SIG-M5 (cell line): ENCODE measurements at places on chromosomes 6 and 20.

- no peak for DNase-seq
Measured at GRCh38 chr6:130743175-130743574, 84.0 kb upstream of the SMLR1 start.

DNA sequence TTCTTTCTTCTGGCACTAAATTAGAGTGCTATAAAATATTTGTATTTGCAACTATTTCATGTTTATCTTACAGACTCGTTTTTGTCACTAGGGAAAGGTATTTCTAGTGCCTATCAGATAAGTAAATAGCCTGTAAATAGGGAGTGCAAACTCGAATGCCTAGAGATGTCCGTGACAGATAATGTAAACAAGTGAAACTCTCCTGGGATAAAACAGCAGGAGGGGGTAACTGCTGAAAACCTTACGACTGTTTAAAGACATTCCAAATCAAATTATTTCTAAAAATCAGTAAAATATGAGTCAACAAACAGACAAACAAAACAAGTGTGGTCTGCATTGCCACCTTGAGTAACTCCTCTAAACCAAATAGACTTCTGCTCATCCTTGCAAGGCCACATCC lies 932.1 kb downstream of the EYS start:
- no peak for DNase-seq

DNA sequence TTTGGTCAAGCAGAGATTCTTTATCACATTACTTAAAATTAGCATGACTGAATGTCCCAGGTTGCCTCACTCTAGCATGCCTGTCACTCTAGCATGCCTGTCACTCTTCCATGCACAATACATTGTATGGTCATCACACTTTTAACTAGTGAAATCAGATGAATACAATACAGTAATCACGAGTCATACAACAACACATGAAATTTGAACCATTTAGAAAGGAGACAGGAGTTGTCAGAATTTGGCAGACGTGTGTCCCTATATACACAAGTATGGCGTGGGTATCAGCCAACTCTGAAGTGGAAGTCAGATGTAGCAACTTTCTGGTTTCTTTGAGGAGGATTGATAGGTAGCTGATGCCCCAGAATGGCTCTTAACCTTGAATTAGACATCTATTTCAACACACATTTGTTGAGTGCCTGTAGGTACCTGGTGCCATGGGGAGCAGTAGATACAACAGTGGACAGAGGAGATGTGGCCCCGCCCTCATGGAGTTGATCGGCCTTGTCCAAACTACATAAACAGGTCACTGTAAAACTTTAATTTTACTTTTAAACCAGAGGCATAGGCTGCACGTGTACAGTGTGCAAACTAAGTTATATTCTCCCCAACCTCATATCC lies 116.1 kb upstream of the TIAM2 start:
- DNase-seq = no peak

- no peak for DNase-seq
Measured at GRCh38 chr6:143700684-143701348, 23.1 kb downstream of the PHACTR2 start.

- no peak for DNase-seq
Measured at GRCh38 chr6:105814745-105815536, 271.2 kb upstream of the PRDM1 start.

GRCh38 chr6:92352130-92352529 lies 1067.2 kb downstream of the EPHA7 start:
- DNase-seq = no peak

DNA sequence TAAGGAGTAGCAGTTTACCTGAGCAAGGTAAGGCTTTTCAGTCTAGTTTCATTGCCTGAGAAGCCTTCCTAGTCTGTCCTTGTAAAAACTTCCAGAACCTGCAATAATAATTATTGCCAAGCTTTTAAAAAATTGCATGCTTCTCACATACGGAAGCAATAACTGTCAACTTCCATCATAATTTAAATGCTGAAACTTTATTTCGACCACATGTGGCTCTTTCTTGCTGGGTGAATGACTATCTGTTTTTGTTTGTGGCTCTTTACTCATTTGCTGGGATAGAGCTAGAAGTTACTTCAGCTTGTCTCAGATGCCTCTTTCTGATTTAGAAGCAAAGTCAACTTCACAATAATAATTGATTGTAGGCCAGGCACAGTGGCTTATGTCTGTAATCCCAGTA lies 95.9 kb upstream of the COL21A1 start:
- DNase-seq = no peak

DNA sequence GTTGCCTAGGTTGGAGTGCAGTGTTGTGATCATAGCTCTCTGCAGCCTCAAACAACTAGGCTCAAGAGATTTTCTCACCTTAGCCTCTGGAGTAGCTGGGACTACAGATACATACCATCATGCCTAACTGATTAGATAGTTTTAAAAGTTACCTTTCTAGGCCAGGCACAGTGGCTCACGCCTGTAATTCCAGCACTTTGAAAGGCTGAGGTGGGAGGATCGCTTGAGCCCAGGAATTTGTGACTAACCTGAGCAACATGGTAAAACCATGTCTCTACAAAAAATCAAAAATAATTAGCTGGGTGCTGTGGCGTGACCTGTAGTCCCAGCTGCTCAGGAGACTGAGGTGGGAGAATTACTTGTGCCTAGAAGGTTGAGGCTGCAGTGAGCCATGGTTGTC lies 41.2 kb downstream of the SLC17A5 start:
- DNase-seq = no peak

GRCh38 chr6:117303323-117303722 lies 38.0 kb downstream of the VGLL2 start:
- DNase-seq = no peak

DNA sequence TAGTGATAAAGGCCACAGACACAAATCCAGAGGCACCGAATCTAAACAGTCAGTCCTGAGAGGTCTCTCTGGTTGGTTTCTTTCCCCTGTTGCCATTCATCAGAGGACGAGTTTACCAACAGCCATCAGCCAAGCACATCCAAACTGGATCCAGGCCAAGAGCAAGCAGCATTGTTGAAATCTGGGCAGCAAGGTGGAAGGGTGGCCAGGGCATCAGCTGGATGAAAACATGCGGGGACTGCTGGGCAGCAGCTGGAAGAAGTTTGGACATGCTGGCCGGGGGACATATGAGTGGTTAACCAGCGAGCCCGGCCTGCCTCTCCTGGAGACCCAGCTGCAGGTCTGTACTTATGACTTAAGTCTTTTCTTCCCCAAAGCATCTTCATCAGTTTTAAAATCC lies at the start of gene SMIM28:
TSS of gene SMIM28 (plus strand) at position 62 of the 400 bp plus-strand sequence. CDS start at position 230, 168 bp downstream.
- DNase-seq = no peak
